ENCODE measurements at places on chromosomes 7 and 10. TPM values are rescaled to one million over a fixed set of nuclear protein-coding genes. Genes with fewer than 3 reads are reported as not detected.

Gene NEURL1
- 34.9 TPM for polyA plus RNA-seq

Gene GIMAP4
- polyA plus RNA-seq: 17.8 TPM

DNA sequence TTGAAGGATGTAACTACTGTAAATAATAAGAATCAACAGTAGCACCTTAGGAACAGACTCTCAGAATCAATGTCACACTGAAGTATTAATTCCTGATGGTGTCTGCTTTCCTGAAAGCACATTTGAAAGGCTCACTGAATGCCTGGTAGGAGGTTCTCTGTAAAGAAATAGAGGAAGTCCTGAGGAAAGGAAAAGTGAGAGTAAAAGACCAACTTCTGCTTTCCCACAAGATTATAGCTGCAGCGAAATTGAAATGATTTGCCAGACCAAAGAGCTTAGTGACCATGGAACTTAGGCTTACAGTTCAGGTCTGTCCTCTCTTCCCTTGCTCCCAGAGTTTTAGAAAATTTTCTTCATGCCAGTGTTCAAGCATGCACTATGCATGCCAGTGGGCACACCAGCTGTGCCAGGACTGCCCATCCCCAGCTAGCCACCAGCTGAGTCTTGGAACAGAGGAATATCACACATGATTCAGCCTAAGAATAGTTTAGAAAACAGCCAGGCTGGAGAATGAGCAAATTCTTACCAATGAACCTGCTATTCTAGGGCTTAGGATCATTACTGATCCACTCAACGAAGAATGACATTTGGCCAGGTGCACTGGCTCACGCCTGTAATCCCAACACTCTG is 123.2 kb downstream of the HERPUD2 start:
- no peak for DNase-seq

- DNase-seq: peak; percentile 49
Measured at GRCh38 chr7:88344956-88345832, 38.5 kb upstream of the STEAP4 start.

GRCh38 chr7:48312151-48312550 is 140.9 kb downstream of the ABCA13 start:
- no peak for DNase-seq

- DNase-seq: no peak
Measured at GRCh38 chr10:1299041-1299726, 243.0 kb downstream of the WDR37 start.

Gene CLRN3
- 121 TPM for polyA plus RNA-seq

Gene CUBN
- 73.9 TPM for polyA plus RNA-seq

DNA sequence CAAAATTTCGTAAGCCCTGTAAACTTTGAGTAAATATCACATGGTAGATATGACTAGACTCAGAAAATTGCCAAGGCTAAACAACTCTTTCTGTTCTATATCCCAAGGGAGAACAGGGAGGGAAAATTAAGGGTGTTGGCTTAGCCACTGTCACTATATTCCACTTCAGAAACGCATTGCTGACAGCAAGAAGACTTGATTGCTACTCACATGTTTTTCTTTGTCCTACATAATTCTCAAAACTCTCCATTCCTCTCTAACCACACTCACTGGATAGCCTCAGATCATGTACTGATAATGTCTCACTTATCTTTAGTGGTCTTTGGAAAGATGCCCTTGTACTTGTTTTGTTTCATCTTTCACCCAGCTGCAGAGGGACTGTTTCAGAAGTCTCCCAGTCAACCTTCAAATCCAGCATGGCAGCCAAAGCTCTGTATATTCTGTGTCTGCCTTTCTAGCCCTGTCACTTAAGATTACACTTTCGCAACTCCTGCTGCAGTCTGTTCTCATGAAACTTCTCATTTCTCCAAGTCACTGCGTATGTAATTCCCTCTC is 582.4 kb upstream of the FZD8 start:
- no peak for DNase-seq

Gene ITPRID1
- 0.25 TPM for polyA plus RNA-seq

DNA sequence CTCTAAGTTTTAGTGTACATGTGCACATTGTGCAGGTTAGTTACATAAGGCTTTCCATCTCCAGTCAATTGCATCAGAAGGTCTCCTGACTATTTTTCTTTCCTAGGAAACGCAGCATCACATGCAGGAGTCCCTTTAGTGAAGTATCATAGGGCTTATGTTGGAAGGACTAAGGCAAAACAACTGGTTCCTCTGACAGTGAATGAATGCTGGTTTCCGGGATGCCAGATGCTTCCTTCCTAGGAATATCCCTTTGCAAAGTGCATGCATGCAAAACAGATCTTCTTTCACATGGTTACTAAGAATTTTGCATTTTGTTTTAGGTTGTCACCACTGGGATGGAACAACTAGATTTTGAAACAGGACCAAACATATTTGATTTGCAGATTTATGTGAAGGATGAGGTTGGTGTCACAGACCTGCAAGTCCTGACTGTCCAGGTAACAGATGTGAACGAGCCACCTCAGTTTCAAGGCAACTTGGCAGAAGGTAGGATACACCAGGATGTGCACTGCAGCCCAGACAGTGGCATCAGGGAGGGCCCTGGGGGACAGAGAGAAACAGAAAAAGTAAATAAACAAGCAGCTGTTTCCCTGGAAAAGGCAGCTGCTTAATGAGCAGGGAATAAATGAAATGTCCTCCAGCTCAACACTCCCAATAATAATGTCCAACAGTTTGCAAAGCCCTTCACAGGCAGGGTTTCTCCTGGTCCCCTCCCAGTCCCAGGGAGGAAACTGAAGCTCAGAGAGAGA is 17.8 kb downstream of the CDHR3 start:
- no peak for DNase-seq

Gene DGKI
- 1.4 TPM for polyA plus RNA-seq

All from large intestine (tissue), 12 donors.